Posterior cingulate gyrus (tissue), 11 donors: ENCODE measurements at places on chromosomes 7 and 10.

- no peak for DNase-seq
These were observed 138.5 kb upstream of the MGMT start for GRCh38 chr10:129328546-129328945.

DNA sequence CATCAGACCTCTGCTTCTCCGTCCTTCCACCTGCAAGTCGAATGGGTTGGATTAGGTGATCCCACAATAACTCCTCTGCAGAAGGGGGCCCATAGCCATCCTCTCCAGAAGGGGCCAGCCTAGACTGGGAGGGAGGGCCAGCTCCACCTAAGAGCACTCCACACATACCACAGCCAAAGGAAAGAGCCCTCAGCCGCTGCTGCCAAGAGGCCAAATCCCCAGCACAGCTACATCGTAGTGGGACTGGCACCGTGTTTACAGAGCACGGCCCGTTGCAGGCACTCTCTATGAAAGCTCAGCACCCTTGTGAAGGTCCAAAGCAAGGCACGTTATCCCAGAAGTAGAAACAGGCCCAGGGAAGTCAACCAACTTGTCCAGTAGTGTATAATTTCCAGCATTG, 5.4 kb downstream of the KCNH2 start:
- DNase-seq, result no peak

GRCh38 chr7:28984631-28985030, 26.5 kb upstream of the TRIL start:
- no peak for DNase-seq

- DNase-seq, result no peak
These were observed 78.7 kb downstream of the NKX6-2 start for GRCh38 chr10:132707121-132707775.

GRCh38 chr10:10804061-10804460, 213.6 kb upstream of the CELF2 start:
- no peak for DNase-seq

DNA sequence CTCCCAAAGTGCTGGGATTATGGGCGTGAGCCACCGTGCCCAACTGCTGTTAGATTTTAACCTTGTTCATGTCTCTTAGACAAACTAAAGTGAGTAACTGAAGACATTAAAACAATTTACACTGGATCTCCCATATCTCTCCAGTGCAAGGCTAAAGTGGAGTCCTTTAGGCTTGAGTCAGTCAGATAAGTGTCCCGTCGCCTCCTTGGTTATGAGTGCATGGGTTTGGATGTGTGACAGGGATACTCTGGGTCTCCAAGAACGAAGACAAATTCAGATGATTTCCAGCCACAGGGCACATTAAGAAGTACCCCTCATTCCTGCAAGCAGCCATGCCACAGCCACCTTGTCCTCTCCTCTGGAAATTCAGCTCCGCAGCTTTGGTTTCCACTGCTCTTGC, 66.1 kb upstream of the PDZD8 start:
- no peak for DNase-seq

DNA sequence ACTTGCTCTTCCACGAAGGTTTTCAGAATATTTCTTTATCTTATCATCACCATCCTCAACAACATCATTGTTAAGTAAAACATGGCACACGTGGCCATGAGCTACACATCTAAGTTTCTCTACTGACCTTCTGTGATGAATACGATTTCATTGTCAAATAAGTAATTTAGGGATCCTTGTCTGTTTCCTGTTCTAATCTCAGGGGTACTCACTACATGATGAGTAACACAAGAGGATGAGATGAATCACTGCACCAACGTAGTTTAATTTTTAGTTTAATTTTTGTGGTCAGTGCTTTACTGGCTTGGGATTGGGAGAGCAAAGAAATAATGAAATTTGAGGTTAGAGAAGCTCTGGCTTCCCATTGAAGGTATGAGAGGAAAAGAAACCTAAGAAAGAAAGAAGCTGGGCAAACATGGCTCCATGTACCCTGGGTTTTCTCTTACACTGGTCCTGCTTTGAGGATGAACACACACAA, 461.9 kb upstream of the KLF6 start:
- no peak for DNase-seq

GRCh38 chr7:74344132-74344496, 54.9 kb downstream of the CLIP2 start:
- no peak for DNase-seq

DNA sequence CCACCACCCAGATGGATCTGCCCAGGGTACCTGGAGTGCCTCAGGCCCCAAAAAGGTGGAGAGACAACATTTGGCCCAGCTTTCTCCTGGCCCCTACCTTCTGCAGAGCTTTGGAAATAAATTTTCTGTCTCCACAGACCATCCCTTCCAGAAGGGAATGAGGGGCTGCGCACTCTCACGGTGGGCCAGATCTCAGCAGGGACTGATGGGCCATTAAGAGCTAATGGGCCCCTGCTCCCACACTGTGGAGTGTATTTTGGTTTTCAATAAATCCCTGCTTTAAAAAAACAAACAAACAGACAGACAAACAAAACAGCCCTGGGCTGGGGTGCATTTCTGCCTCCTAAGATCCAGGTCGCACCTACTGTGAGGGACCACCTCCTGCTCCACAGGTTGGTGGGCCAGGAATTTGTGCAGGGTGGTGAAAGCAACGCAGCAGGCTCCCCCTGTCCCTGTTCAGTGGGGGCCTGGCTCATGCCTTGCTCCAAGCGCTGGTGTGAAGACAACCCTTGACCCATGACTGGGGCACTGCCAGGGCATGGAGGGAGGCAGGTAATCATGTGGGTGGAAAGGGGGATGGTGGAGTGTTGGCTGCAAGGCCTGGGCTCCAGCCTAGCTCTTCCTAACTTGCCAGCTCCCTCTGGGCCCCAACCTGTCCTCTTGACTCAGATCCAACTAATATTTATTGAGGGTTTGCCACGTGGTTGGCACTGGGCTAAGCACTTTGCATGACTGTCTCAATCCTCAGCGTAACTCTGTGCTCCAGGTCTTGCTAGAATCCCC, 88.5 kb downstream of the COL13A1 start:
- no peak for DNase-seq

- no peak for DNase-seq
These were observed 41.2 kb upstream of the TNS3 start for GRCh38 chr7:47622946-47623640.

GRCh38 chr7:132666071-132666773, 90.0 kb upstream of the PLXNA4 start:
- no peak for DNase-seq

DNA sequence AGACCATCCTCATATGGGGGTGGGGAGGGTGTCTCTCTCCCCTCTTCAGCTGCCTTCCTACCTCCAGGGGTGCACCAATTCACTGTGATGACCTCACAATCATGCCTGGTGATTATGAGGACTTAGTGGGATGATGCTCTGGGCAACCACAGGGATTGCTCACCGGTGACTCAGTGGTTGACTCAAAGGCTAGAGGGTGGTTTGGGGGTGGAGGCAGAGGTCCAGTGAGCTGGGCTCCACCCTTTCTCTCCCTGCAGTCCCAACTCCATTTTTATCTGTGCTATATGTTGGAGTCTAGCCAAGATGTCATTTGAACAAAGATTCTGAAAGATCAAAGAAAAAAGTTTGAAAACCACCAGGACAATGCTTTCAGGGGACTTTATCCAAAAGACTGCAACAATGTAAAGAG, 286.9 kb downstream of the KCNMA1 start:
- no peak for DNase-seq

- no peak for DNase-seq
These were observed 97.2 kb downstream of the FRMD4A start for GRCh38 chr10:14233566-14233965.

- no peak for DNase-seq
These were observed 675.0 kb downstream of the CNTNAP2 start for GRCh38 chr7:146791344-146792285.

DNA sequence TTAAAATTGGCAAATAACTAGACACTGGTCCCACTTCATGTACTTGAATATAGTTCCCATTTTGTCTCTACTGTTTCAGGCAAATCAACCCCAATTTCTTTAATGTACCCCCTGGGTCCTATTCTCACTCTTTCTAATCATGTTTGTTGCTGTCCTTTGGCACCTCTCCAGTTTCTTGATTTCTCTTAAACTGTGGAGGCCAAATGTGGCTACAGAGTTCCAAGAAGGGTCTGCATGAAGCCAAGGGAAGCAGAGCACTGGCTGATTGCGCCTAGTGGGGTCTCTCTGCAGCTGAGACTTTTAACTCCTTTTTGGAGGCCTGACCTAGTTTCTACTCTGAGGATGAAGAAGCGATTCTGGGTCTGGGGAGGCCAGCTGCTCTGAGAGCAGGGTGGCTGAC, 6.7 kb upstream of the ADAM12 start:
- no peak for DNase-seq
